ENCODE measurements at places on chromosomes 4 and X.

DNA sequence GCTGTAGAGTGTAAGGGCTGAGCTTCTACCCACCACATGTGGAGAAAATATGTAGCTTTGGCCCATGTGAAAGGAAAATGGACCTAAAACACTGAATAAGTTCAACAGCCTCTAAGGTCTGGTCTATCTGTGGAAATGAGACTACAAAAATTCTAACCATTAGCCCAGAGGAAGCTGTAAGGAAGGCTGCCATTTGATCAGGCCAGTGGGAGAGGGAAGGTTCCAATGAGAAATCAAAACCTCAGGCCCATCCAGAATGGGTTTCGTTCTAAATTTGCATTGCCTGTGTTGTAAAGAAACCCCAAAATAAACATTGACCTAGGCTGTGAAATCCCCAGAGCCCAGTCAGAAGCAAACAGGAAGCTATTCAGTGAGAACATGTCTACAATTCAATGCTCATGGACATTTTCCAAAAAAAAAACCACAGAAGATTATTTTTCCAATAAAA is 320.4 kb upstream of the SLC7A11 start:
- no peak for DNase-seq

- DNase-seq, result no peak
Measured at GRCh38 chr4:76690906-76691275, 207.1 kb downstream of the SOWAHB start.

- DNase-seq, result no peak
Measured at GRCh38 chr4:70183940-70184246, 11.6 kb upstream of the ODAM start.

GRCh38 chr4:20109391-20109790 is 142.3 kb upstream of the SLIT2 start:
- no peak for DNase-seq

DNA sequence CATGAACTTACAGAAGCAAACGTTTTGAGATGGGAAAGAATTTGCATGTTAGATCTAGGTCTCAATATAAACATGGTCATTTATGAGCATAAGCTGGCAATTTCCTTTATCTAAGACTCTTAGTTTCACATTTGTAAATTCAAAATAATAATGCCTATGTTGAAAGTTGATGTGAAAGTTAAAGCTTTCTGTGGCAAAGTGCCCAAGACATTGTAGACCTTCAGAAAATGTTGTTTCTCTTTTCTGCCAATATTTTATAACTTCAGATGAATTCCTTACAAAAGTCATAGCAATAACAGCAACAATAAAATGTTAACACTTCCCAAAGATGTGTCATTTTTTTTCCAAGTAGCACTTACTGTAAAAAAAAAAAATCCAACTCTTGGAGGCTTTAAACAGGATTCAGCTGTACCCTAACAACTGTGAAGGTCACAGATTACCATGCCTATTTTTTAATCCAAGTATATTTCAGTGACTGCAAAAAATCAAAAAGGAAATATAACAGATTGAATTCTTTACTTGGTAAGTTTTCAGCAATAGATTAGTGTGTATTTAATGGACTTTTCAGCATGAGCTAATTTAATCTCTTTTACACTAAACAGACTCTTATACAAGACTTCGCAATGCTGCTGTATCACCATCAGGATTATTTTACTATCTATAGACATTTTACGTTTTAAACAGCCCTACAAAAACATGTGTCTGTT is 206.5 kb upstream of the PDE5A start:
- DNase-seq, result no peak

All from H54 (cell line).